Effector CD8-positive, alpha-beta T cell (primary cell): ENCODE measurements at places on chromosomes 16 and 17.
A peak's percentile ranks its signal among the peaks of the same experiment; 100 is the strongest.

DNA sequence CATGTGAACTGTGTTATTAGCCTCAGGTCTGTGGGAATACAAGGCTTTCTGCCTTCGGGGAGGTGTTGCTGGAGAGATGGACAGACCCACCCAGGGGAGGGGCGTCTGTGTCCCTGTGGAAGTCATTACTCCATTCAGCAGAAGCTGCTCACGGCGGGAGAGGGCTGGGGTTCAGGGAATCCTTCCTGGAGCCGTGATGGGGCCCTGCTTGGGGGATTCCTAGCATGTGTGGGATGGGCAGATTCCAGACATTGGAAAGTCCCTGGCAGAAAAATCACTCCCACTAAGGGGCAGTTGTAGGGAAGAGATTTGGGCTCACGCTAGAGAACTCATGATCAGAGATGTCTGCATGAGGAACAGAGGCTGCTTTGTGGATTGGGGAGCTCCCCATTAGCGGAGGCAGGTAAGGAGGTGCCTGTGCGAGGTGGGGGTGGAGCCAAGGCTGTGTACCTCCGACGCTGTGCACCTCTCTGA lies 56.3 kb upstream of the IL34 start:
- no peak for DNase-seq

DNA sequence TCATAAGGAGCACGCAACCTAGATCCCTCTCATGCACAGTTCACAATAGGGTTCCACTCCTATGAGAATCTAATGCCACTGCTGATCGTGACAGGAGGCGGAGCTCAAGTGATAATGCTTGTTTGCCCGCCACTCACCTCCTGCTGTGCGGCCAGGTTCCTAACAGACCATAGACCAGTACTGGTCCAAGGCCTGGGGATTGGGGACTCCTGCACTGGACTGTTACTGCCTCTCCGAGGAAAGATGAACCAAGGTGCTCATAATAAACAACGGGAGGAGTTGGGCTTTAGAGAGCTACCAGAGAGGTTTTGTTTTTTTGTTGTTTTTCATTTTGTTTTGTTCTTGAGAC lies 58.2 kb downstream of the TK2 start:
- DNase-seq, result no peak

DNA sequence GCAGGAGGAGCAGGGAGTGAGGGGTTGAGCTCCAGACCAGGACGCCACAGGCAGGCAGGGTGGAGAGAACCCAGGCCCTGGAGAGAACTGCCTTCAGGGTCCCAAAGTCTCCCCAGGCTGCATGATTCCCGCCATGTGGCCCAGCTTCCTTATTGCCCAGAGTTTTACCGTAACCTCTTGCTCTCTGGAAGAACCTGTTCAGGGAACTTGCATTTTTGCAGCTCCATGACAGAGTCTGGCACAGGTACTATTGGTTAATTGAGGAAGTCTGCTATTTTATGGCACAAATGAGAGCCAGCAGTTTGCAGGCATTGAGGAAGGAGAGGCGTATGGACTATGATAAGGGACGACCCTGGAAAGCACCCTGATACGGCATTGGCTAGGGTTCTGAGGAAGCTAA lies 11.6 kb upstream of the NOS2 start:
- DNase-seq, result no peak

DNA sequence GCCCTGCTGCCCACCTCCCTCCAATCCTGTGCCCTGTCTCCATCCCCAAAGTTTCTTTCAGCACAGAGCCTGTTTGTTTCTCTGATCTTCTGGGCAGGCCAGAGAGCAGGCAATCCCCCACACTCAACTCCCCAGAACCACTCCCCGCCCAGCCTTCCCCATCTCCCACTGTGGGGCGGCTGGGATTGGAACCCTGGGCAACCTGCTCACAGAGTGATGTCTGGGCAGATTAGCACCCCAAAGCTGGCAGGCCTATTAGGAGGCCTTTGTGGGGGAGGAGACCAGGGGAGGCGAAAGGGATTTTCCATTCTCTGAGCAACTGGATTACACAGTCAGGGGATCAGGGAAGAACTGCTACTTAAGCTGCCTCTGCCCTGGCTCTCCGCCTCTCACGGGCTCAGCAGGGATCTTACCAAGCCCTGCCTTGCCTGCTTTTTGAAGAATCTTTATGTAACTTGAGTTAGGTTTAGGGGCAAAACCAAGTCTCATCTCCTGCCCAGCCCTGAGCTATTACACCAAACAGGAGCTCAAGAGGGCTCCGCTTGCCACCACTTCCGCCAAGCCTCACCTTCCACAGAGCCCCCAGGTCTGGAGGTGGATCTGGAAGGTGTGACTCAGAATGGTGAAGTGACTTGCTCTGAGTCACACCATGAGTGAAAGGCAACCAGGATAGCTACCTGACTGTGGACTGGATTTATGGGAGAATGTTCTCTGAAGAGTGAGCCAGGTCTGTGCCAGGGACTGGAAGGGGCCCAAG lies 16.0 kb upstream of the LHX1 start:
- no peak for DNase-seq

DNA sequence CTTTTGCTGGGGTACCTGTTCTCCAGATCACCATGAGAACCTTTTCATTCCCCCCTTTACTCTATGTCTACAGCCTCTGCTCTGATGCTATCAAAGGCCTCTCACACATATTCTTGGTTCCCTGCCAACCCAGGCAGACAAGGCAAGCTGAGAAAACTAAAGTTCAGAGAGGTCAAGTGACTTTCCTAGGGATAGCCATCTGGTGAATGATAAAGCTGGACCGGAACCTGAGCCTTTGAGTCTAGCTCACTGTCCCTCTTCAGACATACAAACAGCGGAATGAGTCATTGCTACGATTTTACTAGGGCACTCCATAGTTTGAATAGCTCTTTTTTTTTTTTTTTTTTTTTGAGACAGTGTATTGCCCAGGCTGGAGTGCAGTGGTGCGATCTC lies 73.3 kb downstream of the XYLT1 start:
- DNase-seq, result no peak

GRCh38 chr17:62093188-62094155 lies 28.4 kb upstream of the MED13 start:
- DNase-seq, result no peak

- no peak for DNase-seq
Observed at GRCh38 chr17:80621335-80621996, 76.8 kb downstream of the RPTOR start.

- no peak for DNase-seq
Observed at GRCh38 chr16:74033441-74033995, 263.1 kb upstream of the PSMD7 start.

DNA sequence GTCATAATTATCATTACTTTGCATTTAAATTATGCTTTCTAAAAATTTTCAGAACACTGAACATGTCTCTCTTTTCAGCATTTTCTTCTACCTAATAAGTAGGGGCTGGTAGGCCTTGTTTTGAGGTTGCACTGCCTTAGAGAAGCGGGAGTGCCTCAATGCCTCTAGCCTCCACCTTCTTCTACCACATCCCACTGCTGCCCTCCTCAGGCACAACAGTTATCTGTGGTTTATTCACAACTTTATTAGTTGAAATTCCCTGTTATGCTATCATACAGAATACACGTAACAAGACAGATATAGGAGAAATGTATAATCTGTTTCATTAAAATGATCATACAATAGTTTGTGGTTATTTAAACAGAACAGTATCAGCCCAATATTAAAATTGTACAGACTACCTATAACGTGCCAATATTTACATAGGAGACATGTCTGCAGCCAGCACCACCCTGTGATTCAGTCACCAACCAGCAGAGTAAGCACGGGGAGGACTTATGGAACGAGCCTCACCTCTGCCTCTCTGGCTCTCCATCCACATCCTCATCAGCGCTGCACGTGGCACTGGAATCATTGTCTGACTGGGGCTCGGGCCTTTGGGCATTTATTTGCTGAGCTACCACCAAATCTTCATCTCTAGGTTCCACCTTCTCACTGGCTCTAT lies 101.2 kb downstream of the TTC19 start:
- no peak for DNase-seq

DNA sequence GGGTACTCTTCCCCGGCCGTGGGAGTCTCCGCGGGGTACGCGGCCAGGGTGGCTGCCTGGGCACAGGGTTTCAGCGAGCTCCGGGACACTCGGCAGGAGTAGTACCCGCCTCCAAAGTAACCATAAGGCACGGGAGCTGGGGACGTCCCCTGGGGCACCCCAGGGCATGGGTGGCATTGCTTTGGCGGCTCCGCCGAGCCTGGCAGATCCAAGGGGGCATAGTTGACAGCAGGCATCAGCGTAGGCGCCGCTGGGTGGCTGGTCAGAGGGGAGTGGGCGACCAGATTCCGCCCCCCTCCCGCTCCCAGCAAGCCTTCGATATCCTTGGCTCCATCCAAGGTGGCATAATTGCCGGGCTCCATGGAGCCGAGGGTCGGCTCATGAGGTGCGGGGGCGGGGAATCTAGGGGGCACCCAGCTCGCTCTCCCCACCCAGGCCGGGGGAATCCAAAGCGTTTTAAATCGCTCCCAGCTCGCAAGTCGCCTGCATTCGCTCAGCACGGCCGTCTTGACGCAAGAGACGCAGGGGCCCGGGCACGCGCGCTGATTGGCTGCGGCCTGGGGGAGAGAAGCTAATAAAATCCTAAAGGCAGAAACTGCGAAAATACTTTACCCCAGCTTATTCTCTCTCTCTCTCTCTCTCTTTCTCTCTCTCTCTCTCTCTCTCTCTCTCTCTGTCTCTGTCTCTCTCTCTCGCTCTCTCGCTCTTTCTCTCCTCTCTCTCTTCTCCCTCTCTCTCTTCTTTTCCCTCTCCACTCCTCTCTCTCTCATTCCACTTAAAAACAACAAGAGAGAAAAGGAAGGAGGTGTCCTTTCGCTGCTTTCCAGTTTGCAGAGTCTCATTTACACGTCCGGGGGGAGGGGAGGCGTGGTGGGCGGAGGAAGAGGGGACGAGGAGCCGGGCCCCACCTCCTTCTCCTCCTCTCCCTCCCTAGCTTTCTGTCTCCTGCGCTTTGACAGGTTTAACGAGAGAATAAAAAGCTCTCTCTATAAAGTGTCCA lies at the start of gene HOXB13:
Gene HOXB13 (minus strand): TSS at position 519 of the 1,000 bp plus-strand sequence. CDS start 157 bp downstream, at position 362.
- peak; percentile 15 for DNase-seq

- no peak for DNase-seq
Observed at GRCh38 chr17:66980896-66981295, 16.4 kb downstream of the CACNG4 start.

DNA sequence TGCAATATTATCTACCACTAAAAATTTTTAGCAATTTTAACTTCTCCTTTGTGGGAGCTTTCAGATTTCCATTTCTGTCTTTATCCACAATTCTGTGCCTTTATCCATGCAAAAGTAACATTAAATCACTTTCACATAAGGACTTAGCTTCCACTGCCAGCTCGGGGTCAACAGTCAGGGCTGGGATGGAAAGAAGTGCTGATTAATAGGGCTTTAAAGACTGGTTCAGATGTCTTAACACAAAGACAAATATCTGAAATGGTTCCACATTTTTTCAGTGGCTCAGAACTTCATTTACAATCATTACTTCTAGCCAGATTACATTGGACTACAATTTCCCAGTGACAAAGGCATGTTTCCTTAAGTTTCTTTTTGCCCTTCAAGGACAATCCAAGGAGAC lies 191.8 kb upstream of the CPHXL start:
- DNase-seq, result no peak
